ENCODE measurements at places on chromosomes 1 and 21. TPM values are rescaled to one million over a fixed set of nuclear protein-coding genes. Genes with fewer than 3 reads are reported as not detected.

DNA sequence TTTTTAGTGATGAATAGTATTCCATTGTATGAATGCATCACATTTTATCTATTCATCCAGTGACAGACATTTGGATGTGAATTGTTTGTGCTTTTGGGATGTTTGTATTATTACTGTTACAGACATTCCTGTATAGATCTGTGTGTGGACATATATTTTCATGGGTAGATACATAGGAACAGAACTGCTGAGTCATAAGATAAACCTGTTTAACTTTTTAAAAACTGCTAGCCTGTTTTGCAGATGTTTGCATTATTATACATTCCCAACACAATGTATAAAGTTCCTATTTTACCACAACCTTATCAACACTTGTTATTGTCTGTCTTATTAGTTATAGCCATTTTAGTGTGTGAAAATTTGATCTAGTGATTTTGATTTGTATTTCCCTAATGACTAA, 46.8 kb downstream of the TYW3 start:
- no peak for DNase-seq
- no peaks in the 10 kb centered on the region for H3K4me1 ChIP-seq
- no peaks in the 10 kb centered on the region for H3K36me3 ChIP-seq
- H3K27ac ChIP-seq = no peak overlapping the region

GRCh38 chr1:37814252-37814651, 6.2 kb upstream of the YRDC start:
- H3K27me3 ChIP-seq = no peaks in the 10 kb centered on the region
- H3K4me1 ChIP-seq = no peaks in the 10 kb centered on the region
- no peak overlapping the region for H3K27ac ChIP-seq
- no peak for DNase-seq

GRCh38 chr1:66271904-66272254, 262.1 kb upstream of the SGIP1 start:
- H3K36me3 ChIP-seq = no peaks in the 10 kb centered on the region
- H3K27ac ChIP-seq = peak overlapping the region; percentile 85
- H3K4me3 ChIP-seq = no peak overlapping the region
- no peaks in the 10 kb centered on the region for H3K27me3 ChIP-seq
- H3K4me1 ChIP-seq = peaks cover 5% of the 10 kb centered on the region

DCST1 gene
- not detected for total RNA-seq

DNA sequence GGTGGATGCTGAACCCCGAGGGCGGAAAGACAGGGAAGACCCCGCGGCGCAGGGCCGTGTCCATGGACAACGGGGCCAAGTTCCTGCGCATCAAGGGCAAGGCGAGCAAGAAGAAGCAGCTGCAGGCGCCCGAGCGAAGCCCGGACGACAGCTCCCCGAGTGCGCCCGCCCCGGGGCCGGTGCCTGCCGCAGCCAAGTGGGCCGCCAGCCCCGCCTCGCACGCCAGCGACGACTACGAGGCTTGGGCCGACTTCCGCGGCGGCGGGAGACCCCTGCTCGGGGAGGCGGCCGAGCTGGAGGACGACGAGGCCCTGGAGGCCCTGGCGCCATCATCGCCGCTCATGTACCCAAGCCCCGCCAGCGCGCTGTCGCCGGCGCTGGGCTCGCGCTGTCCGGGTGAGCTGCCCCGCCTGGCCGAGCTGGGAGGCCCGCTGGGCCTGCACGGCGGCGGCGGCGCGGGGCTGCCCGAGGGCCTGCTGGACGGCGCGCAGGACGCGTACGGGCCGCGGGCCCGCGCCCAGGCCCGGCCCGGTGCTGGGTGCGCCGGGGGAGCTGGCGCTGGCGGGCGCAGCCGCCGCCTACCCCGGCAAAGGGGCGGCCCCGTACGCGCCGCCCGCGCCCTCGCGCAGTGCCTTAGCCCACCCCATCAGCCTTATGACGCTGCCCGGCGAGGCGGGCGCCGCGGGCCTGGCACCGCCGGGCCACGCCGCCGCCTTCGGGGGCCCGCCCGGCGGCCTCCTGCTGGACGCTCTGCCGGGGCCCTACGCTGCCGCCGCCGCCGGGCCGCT, 20.7 kb downstream of the FOXO6 start:
- H3K4me3 ChIP-seq = peak overlapping the region; percentile 66
- no peaks in the 10 kb centered on the region for H3K27me3 ChIP-seq
- H3K36me3 ChIP-seq = no peaks in the 10 kb centered on the region
- DNase-seq = no peak
- peak overlapping the region; percentile 99 for H3K27ac ChIP-seq

DNA sequence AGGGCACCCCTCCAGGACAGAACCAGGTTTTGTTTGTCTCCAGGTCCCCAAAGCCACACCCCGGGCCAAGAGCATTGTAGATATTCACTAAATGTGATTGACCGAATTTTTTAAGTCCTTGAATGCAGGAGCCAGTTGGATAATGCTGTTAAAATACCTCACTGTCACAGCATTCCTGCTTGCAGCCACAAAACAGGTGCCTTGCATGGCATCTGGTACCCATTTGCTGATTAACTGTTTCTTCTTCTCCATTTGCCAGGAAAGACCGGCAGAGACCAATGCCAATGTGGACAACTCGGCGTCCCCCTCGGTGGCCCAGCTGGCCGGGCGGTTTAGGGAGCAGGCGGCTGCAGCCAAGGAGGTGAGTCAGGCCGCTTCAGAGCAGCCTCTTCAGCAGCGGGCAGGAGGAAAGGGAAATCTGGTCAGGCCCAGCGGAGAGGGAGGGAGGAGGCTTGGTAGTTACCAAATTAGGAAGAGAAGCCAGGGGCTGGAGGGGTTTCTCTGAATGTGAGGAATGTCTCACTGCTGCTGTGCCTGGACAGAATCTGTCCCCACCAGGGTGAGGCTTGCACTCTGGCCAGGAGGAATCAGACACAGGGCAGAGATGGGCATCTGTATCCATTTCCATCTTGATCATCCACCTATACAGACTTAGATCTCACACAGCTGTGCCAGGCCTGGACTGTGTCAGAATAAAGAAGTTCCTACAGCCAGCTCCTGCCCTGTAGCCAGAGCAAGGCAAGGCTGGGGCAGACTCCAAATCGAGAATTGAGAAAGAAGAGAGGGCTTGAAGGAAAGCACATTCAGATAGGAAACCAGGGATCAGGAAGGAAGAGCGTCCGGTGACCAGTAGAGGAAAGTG, 37.9 kb upstream of the MPZL1 start:
- peak overlapping the region; percentile 38 for H3K27ac ChIP-seq
- DNase-seq = peak; percentile 39
- H3K4me1 ChIP-seq = no peaks in the 10 kb centered on the region
- H3K27me3 ChIP-seq = no peaks in the 10 kb centered on the region
- H3K4me3 ChIP-seq = no peak overlapping the region
- no peaks in the 10 kb centered on the region for H3K36me3 ChIP-seq

GRCh38 chr1:25644962-25645361, 28.4 kb downstream of the MAN1C1 start:
- DNase-seq = no peak
- no peak overlapping the region for H3K27ac ChIP-seq
- H3K4me3 ChIP-seq = no peak overlapping the region
- H3K4me1 ChIP-seq = peaks cover under 1% of the 10 kb centered on the region

PADI1 gene
- total RNA-seq = not detected

GRCh38 chr1:181133441-181133951, 45.0 kb downstream of the IER5 start:
- no peak for DNase-seq
- H3K27ac ChIP-seq = no peak overlapping the region
- peaks cover 20% of the 10 kb centered on the region for H3K4me1 ChIP-seq
- H3K36me3 ChIP-seq = no peaks in the 10 kb centered on the region
- H3K27me3 ChIP-seq = no peaks in the 10 kb centered on the region
- H3K4me3 ChIP-seq = no peak overlapping the region

LDLRAD1 gene
- not detected for total RNA-seq

DNA sequence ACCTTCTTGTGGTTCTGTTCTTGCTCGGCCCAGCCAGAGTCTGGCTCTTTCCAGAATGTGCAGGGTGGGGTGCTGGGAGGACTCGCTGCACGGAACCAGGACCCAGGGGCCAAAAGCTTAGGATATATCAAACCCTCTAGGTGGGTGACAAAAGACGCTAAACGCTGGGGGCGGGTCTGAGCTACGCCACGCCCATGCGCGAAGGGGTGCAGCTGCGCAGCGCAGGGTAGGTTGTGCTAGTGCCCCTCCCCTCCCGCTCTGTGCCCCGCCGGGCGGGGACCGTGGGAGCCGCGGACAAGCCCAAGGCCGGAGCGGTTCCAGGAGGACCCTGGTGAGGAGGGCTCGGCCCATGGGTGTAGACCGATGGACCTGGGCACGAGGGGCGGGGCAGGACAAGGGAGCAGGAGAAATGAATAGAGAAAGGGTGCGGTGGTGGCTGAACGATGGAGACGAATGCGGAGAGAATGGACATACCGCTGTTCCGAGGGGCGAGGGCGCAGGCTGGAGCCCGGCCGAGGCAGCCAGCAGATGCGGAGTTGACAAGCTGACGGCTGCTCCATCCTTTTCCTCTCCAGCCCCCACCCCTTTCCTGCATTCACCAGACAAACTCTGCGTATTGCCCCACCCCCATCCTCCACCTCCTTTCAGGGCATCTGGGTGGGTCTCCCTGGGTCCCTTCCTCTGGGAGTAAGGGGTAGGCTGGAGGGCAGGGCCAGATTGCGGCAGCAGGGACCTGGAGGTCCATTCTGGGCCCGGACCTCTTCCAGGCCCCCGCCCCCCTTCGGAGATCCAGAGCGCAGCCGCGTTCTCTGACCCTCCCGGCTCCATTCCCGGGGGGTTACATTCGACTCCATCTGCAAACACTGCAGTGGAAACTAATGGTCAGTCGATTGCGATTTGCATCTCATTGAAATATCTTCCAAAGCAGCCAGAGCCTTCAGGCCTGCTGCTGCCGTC, at the start of gene RUSC1:
Gene RUSC1 (plus strand): TSS at position 234 of the 957 bp plus-strand sequence. CDS start 880 bp downstream, outside the sequence.
- H3K27me3 ChIP-seq = no peaks in the 10 kb centered on the region
- H3K4me3 ChIP-seq = peak within 1 kb of the TSS; percentile 47
- DNase-seq = peak; percentile 84
- peak within 1 kb of the TSS; percentile 99 for H3K27ac ChIP-seq
- no peaks in the 10 kb centered on the region for H3K36me3 ChIP-seq

DNA sequence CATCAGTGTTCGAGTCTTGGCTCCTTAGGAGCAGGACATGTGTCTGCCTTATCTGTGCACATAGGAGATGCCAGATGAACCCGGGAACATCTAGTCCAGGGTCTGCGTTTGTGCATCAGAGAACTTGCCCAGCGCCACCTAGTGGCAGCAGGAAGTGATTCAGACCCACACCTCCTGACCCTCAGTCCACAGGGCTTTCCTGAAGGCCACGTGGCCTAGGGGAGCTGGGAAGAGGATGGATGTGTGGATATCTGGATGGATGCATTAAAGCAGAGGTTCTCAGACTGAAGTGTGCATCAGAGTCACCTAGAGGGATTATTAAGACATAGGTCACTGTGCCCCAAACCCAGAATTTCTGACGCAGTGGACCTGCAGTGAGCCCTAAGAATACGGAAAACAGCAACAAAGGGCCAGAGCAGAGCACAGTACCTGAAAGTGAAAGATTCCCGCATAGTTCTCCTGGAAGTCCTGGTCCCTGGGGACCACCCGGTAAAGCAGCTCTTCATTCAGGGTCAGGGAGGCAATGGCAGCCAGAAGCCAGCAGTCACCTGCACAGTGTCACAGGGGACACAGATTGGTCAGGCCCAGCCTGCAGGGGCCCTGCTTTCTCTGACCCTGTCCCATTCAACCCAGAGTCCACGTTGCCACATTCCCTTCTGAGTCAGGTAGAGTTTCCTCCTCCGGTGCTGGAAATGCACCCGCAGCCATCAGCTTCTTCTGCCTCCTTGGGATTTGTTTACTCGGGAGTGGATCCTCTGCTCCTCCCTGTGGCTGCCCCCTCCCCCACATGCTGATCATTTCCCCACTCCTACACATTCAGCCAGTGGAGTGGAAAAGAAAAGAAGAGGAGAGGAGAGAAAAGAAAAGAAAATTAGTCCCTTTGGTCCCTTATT, 37.0 kb downstream of the CAPN8 start:
- H3K4me3 ChIP-seq = no peak overlapping the region
- H3K27me3 ChIP-seq = no peaks in the 10 kb centered on the region
- no peak for DNase-seq
- no peaks in the 10 kb centered on the region for H3K4me1 ChIP-seq

NUCKS1 gene
- total RNA-seq = 59.4 TPM

C8B gene
- total RNA-seq = not detected

EFNA3 gene
- 3.3 TPM for total RNA-seq

DNA sequence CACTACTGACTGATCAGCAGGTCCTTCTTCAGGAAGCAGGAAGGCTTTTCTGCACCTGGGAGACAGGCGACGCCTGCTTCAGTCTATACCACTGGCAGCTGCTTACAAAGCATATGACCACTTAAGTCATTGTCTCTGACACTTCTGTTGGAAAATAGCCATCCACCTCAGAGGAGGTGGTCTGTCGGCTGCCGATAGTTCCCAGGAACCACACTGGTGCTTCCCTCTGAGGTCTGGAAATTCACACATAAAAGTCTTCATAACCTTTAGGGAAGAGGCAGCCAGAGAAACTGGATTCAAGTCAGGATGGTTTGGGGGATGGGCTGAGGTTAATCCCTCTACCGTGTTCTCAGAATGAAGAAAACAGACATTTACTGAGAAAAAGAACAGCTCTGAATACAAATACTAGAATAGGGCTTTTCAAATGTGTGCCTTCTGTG, 15.6 kb upstream of the SRP9 start:
- H3K27ac ChIP-seq = peak overlapping the region; percentile 68
- DNase-seq = no peak
- H3K4me1 ChIP-seq = peaks cover 6% of the 10 kb centered on the region
- H3K36me3 ChIP-seq = no peaks in the 10 kb centered on the region
- no peaks in the 10 kb centered on the region for H3K27me3 ChIP-seq
- H3K4me3 ChIP-seq = no peak overlapping the region

- no peak overlapping the region for H3K4me3 ChIP-seq
- no peak overlapping the region for H3K27ac ChIP-seq
- no peaks in the 10 kb centered on the region for H3K27me3 ChIP-seq
Measured at GRCh38 chr1:54517496-54517895, 30.5 kb upstream of the ACOT11 start.

- DNase-seq = peak; percentile 46
- no peaks in the 10 kb centered on the region for H3K36me3 ChIP-seq
- H3K4me3 ChIP-seq = peak overlapping the region; percentile 49
- no peaks in the 10 kb centered on the region for H3K27me3 ChIP-seq
- H3K27ac ChIP-seq = peak overlapping the region; percentile 72
Measured at GRCh38 chr1:65147424-65148177, 402 bp upstream of the AK4 start.

GRCh38 chr21:32198384-32198783, 80.5 kb downstream of the MIS18A start:
- no peaks in the 10 kb centered on the region for H3K36me3 ChIP-seq
- no peaks in the 10 kb centered on the region for H3K27me3 ChIP-seq
- DNase-seq = no peak
- H3K4me3 ChIP-seq = no peak overlapping the region
- no peaks in the 10 kb centered on the region for H3K4me1 ChIP-seq
- H3K27ac ChIP-seq = no peak overlapping the region

GRCh38 chr1:177611402-177611801, 358.5 kb downstream of the SEC16B start:
- no peaks in the 10 kb centered on the region for H3K36me3 ChIP-seq
- no peak overlapping the region for H3K4me3 ChIP-seq
- H3K4me1 ChIP-seq = no peaks in the 10 kb centered on the region
- no peaks in the 10 kb centered on the region for H3K27me3 ChIP-seq
- DNase-seq = no peak
- H3K27ac ChIP-seq = no peak overlapping the region
